ENCODE measurements at places on chromosomes 3 and 15.

DNA sequence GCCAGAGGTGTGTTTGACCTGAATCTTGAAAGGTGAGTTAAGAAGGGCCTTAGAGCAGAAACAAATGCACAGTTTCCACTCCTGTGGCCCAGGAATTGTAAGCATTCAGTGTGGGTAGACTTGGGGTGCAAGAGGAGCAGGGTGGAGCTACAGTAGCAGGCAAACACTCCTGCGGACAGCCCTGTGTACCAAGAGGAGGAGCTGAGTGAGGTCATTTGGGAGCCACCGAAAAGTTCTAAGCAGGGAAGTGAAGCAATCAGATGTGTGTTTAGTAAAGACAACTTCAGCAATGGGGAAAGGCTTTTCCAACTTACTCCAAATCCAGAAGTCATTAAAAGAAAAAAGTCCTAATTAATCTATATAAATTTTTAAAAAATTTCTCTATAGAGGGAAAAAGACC lies 99.3 kb downstream of the ARHGEF26 start:
- no peak for DNase-seq

DNA sequence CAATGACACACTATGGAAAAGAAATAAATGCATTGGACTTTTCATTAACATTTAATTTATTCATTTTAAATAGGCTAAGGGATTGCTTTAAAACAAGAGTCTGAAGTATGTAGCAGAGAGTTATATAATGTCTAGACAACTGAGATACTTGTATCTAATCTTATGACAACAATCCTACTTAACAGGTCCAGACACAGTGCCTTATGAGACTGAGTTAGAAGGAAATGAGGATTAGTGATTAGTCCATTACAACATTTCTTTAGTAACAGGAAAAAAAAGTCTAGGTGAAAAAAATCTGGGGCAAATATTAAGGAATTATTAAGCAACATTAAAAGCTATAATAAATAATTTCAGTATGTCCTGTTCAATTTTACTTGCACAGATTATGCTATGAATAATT lies 140.6 kb downstream of the MEIS2 start:
- no peak for DNase-seq

DNA sequence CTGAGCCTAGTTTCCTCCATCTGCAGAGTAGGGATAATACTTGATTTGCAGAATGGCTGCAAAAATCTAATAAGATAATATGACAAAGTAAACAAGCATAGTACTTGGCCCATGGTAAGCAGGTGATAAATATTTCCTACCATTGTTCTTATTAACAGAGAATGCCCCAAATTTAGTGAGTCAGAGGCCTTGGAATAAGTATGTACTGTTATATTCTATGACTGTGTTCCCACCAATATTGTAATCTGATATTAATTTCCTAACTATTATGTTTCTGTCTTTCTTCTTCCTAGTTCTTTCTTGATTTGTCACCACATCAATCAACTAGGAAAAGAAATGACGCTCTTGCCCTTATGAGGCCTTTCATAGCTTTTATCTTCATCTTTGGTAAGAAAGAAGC lies 178.4 kb upstream of the SLC2A2 start:
- DNase-seq: no peak

DNA sequence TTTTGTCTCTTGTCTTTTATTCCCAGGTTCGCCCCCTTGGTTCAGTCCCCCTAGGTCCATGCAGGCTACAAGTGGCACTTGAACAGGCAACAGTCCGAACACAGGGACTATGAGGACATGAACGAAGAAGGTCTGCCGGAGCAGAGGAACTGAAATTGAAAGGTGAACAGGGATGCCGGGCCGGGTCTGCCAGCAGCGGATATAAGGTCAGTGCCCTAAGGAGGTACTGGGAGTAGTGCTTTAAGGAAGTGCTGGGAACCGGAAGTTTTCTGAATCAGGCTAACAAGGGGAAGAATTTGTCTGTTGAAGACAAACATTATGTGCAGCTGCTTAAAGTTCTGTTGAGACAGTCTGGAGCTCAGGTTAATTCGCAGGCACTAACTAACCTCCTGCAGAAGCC lies 46.8 kb downstream of the LSM3 start:
- DNase-seq: no peak

GRCh38 chr3:178310949-178311348 lies 225.3 kb upstream of the KCNMB2 start:
- no peak for DNase-seq

- no peak for DNase-seq
Measured at GRCh38 chr3:112086875-112087524, 811 bp downstream of the C3orf52 start.

- DNase-seq: no peak
Measured at GRCh38 chr3:127392156-127392490, 104.3 kb upstream of the PRR20G start.

DNA sequence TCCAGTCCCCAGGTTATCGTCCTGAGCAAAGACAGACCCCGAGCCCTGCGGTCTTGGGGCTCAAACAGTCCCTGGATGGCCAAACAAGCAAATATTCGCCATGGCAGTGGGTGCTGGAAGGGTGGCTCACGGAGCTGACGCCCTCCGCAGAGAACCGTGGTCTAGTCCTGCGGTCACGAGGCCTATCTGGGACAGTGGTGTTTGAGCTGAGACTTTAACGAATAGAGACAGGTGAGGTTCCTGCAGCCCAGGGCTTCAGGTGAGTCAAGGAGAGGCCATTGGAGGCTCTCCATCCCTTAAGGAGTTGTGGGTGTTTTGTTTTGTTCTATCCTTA lies 399 bp upstream of the SUCLG2 start:
- peak; percentile 21 for DNase-seq

DNA sequence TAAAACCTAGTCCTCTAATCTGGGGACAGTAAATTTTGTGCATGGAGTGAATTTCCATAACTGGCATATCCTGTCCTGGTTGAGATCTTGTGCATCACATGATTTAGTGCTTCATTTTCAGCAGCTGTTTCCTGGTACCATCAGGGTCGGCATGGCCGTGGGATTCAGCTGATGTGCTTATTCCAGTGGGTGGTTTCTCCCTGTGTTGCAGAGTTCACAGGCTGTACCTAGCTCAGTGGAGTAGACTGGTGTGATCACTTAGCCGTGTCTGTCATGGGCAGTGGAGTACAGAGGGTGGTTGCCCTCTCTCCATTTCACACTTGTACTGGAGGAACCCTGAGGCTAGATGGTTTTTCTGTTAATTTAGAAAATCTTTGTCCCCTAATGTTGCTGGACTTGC lies 228.5 kb downstream of the PTPRG start:
- no peak for DNase-seq

GRCh38 chr15:101501703-101502373 lies 12.3 kb upstream of the PCSK6 start:
- peak; percentile 41 for DNase-seq

GRCh38 chr3:172591876-172592771 lies 68.9 kb upstream of the TNFSF10 start:
- peak; percentile 89 for DNase-seq

- no peak for DNase-seq
Measured at GRCh38 chr3:41874022-41874421, 87.9 kb downstream of the ULK4 start.
